ENCODE measurements at places on chromosomes 3 and 15. TPM values are rescaled to one million over a fixed set of nuclear protein-coding genes. Genes with fewer than 3 reads are reported as not detected.

The LTF gene
- not detected for total RNA-seq

The FOXB1 gene
- not detected for total RNA-seq

GRCh38 chr15:48954538-48954937 is 9.2 kb downstream of the SHC4 start:
- H3K27ac ChIP-seq: no peak overlapping the region
- H3K36me3 ChIP-seq: no peaks in the 10 kb centered on the region
- no peak for DNase-seq
- no peak overlapping the region for H3K4me3 ChIP-seq
- H3K27me3 ChIP-seq: no peaks in the 10 kb centered on the region

- no peak overlapping the region for H3K27ac ChIP-seq
- H3K36me3 ChIP-seq: no peaks in the 10 kb centered on the region
- no peak for DNase-seq
- no peak overlapping the region for H3K4me3 ChIP-seq
- H3K27me3 ChIP-seq: no peaks in the 10 kb centered on the region
These were observed 49.8 kb downstream of the BOC start for GRCh38 chr3:113261063-113261625.

DNA sequence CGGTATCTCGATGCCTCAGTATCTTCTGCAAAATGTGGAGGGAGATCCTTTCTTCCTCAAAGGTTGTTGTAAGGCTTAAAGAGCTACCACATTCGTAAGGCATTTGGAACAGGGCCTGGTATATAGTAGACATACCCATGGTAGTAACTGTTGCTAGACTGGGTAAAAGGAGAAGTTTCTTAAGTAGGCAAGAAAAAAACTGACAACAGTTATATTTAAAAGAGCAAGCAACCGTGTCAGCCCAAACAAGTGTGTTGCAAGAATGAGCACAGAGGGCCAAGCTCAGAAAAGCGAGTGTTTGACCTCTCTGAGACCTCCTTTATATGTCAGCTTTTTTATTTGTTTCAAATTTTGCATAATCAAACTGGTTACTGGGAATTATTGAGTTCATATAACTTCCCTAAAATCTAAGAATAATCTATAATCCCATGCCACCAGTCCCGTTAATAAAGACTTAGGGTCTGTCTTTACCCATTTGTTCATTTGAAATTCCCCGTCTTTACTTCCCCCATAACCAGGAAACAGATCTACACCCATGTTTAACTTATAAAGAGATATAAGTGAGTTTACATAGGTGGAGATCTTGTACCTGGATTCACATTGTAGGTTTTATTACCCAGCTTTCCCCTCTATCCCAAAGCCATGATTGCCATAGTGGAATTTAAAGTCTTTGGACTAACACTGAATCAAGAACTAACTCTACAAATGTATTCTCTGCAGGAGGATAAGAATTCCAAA is 7.3 kb downstream of the B3GNT5 start:
- H3K27ac ChIP-seq: no peak overlapping the region
- DNase-seq: peak; percentile 65
- peaks cover 18% of the 10 kb centered on the region for H3K4me1 ChIP-seq
- H3K36me3 ChIP-seq: no peaks in the 10 kb centered on the region
- no peaks in the 10 kb centered on the region for H3K27me3 ChIP-seq

GRCh38 chr3:52456169-52456799 is 880 bp downstream of the NISCH start:
- DNase-seq: peak; percentile 64
- H3K36me3 ChIP-seq: peaks cover 28% of the 10 kb centered on the region
- H3K27ac ChIP-seq: peak overlapping the region; percentile 61
- peak overlapping the region; percentile 96 for H3K4me3 ChIP-seq
- no peaks in the 10 kb centered on the region for H3K27me3 ChIP-seq

DNA sequence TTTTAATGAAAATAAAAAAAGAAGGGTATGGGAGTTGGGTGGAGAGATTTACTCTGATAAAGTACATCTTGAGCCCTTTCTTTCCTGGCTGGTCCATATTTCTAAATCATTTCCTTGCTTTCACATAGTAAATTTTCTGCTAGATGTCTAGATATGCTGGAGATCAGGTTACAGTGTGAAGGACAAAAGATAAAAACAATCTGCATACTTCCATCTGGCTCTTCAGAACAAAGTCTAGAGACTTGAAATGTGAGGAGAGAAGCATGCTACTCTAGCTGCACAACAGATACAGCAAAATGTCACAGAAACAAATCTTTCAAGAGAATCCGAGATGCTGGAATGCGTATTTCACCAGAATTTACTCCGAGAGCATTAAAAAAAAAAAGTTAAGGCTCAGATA is 42.2 kb downstream of the FOXP1 start:
- H3K27ac ChIP-seq: peak overlapping the region; percentile 87
- no peaks in the 10 kb centered on the region for H3K27me3 ChIP-seq
- H3K4me1 ChIP-seq: peaks cover 55% of the 10 kb centered on the region
- no peak for DNase-seq
- H3K36me3 ChIP-seq: peaks cover 4% of the 10 kb centered on the region

- H3K27me3 ChIP-seq: no peaks in the 10 kb centered on the region
- no peak for DNase-seq
- no peaks in the 10 kb centered on the region for H3K36me3 ChIP-seq
- no peak overlapping the region for H3K27ac ChIP-seq
- H3K4me3 ChIP-seq: no peak overlapping the region
These were observed 394.5 kb upstream of the CFAP20DC start for GRCh38 chr3:59444294-59444671.

DNA sequence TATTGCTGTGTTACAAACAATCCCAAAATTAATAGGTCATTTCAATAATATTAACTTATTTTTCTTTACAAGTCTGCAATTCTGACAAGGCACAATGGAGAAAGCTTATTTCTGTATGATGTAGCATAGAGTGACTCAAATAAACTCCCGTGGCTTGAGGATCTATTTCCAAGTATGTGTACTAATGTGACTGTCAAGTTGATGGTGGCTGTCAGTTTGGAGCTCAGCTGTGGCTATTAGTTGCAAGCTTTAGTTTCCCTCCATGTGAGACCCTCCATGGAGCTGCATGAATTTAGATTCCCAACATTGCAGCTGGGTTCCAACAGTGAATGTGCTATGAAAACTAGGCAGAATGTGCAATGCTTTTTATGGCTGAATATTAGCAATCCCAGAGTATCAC is 515.5 kb upstream of the GBE1 start:
- H3K36me3 ChIP-seq: no peaks in the 10 kb centered on the region
- H3K27me3 ChIP-seq: no peaks in the 10 kb centered on the region
- no peaks in the 10 kb centered on the region for H3K4me1 ChIP-seq

GRCh38 chr3:61493339-61493738 is 68.0 kb upstream of the PTPRG start:
- no peaks in the 10 kb centered on the region for H3K4me1 ChIP-seq
- no peak for DNase-seq
- no peak overlapping the region for H3K27ac ChIP-seq
- H3K27me3 ChIP-seq: no peaks in the 10 kb centered on the region
- H3K36me3 ChIP-seq: no peaks in the 10 kb centered on the region

- no peaks in the 10 kb centered on the region for H3K4me1 ChIP-seq
- no peak overlapping the region for H3K27ac ChIP-seq
- H3K4me3 ChIP-seq: no peak overlapping the region
- no peak for DNase-seq
- no peaks in the 10 kb centered on the region for H3K36me3 ChIP-seq
These were observed 30.5 kb downstream of the TMED3 start for GRCh38 chr15:79341396-79341795.

- H3K4me1 ChIP-seq: no peaks in the 10 kb centered on the region
- no peaks in the 10 kb centered on the region for H3K36me3 ChIP-seq
- no peaks in the 10 kb centered on the region for H3K27me3 ChIP-seq
These were observed 261.3 kb upstream of the TLE3 start for GRCh38 chr15:70358871-70359647.
